GM20000 (cell line): ENCODE measurements at places on chromosomes 6 and 20.

DNA sequence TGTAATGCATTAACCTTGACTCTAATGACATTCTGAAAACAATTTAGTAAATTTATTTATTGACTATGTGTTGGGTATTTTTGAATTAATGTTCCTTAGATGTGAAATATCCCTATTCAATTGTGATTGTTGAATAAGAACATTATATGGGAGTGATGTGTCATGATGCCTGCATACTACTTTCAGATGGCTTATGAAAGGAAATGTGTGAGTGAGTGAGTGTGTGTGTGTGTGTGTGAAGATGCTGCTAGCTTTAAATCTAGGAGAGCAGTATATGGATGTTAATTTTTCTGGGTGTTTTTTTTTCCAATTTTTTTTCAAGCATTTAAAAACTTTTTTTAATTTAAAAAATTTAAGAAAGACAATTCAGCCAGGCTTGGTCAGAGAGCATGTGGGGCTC is 32.5 kb upstream of the NT5E start:
- DNase-seq: no peak

- no peak for DNase-seq
These were observed 429.9 kb upstream of the ARID1B start for GRCh38 chr6:156347246-156347645.

DNA sequence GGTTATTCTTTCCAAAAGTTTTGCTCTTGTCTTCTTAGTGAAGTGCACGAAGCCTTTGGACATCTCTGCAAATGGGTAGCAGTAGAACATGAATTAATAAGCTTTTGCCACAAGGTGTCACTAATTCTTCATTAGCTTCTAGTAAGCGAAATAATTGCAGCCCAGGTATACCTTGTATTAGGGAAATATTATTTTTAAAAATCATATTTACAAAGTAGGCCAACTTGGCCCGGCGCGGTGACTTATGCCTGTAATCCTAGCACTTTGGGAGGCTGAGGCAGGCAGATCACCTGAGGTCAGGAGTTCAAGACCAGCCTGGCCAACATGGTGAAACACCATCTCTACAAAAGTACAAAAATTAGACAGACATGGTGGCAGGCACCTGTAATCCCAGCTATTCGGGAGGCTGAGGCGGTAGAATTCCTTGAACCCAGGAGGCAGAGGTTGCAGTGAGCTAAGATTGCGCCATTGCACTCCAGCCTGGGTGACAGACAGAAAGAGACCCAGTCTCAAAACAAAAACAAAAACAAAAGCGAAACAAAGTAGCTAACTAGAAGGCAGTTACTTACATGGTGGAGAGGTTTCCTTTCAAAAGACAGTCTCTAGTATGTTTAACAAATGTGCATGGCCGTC is 8.8 kb upstream of the RSPH3 start:
- peak; percentile 52 for DNase-seq

DNA sequence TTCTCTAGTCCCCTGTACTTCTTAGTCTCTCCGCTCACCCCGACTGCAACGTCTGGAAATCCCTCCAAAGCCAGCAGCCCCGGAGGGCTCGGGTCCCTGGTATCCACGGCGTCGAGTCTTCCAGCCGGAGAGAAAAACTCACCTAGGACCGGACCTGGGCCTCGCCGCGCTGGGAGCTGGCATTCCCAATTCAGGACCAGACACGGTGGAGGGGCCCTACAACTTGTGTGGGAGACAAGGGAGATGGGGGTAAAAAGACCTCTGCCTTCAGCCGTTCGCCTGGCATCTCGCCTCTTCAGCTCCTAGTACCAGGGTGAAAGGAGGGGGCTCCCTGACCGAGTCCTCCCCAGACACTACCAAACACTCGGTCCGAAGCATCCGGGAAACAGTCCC is 64.3 kb downstream of the GPX5 start:
- no peak for DNase-seq

- DNase-seq: no peak
These were observed 56.8 kb downstream of the PREP start for GRCh38 chr6:105346052-105346451.

DNA sequence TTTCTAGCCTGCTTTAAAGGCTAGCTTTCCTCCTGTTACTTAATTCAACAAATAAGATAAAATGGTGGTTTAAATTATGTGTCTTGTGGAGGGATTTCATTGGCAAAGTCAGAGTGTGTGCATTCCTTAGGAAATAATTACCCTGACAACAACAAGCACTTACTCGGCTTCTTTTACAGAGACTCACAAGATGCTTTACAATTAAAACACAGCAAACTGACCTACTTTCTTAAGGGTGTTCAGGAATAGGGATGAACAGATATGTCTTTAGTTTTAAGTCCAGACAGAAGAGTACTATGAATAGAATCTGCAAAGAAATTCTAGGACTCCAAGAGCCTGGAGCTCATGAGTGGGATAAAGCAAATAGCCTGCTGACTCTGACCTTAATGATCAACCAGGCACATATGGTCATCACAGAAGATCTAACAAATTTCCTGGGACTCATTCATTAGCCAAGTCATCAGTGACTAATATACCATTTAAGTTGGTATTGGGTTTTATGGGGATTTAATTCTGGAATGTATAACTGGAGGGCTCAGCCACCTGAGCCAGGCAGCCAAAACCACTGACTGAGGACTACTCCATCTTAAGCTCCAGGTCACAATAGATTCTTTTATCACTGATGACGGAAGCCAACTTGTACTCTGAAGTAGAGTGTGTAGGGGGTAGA is 161.8 kb upstream of the RIMS1 start:
- no peak for DNase-seq

DNA sequence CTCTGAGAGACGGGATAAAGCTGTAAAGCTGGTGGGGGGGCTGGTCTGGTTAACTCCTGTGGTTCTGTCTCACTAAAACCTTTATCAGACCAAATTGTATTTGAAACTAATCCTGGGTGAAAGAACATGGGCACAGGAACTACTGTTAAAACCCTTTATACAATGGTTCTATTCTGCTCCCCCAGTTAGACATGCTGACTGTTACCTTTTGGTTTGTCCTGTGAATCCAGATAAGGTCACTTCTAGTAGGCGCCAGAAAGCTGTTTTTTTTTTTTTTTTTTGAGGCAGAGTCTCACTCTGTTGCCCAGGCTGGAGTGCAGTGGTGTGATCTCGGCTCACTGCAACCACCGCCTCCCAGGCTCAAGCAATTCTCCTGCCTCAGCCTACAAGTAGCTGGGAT is 29.7 kb downstream of the GSTA4 start:
- no peak for DNase-seq

DNA sequence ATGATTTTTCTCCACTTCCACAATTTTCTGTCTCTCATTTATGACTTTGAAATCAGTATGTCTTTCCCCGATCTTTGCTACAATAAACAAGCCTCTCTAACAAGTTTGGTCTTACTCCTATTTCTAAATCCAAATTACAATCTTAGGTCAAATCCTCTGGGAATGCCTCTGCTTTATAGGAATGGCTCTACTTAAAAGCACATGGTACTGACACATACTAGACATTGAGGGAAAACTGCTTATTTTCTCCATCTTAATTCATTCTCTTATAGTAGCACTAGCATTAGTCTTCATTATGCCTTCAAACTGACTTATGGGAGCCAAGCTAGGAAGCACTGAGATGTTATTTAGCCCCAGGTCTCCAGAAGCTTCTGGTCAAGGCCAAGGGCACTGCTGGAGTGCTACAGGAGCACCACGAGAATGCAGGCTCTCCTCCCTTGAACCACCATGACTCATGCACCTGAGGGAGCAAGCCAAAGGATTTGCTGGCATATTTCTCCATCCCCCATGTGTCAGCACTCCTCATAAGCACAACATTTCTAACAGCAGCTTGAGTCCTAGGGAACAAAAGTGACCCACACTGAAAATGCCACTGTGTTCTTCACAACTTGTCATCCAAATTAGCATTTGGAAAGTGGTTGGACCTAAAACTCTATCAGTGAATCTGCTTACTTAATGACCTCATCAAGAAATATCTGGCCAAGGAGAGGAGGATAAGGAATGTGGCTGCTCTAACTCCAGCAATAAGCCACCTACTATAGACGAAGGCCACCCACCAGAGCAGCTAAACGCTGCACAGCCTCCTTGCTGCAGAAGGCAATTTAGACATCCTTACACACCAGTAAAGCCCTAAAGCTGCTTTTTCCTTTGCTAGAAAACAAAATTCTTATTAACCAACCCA is 156.8 kb upstream of the KCNQ5 start:
- no peak for DNase-seq

- no peak for DNase-seq
These were observed 11.8 kb upstream of the BPIFB6 start for GRCh38 chr20:33019465-33020277.

DNA sequence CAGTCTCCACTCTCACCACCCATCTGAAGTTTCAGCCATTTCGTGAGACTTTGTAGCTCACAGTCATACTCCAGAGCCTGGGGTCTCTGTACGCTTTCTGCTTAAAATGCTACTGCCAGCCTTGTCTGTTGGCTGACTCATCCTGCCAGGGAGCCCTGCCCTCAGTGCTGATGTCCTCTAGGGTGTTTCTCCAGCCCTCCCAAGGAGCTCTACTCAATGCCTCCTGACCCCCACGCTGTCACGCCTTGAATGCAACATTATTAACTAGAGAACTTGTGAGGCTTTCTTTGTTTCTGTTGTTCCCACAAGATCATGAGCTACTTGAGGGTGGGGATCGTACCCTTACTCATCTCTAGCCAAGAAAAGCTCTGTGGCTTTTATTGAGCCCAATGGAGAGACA is 20.1 kb downstream of the KIF16B start:
- no peak for DNase-seq

DNA sequence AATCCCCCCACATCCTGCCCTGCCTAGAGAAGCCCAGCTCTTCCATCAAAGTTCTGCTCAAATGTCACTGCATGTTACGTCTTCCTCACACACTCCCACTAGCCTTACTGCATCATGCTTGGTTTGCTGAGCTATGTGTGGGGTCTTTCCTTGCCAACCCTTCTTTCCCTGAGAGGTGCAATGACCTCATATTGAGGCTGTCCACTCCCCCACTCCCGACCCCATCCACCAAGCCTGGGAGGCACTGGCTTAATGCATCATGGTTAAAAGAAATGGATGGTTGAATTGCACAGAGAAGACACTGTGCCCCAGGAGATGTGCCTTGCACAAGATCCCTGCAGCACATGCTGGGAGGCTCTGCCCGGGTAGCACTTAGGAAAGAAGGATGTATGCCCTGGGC is 7.7 kb upstream of the IRF4 start:
- no peak for DNase-seq

- no peak for DNase-seq
These were observed 21.9 kb upstream of the CDH4 start for GRCh38 chr20:61230166-61230565.

DNA sequence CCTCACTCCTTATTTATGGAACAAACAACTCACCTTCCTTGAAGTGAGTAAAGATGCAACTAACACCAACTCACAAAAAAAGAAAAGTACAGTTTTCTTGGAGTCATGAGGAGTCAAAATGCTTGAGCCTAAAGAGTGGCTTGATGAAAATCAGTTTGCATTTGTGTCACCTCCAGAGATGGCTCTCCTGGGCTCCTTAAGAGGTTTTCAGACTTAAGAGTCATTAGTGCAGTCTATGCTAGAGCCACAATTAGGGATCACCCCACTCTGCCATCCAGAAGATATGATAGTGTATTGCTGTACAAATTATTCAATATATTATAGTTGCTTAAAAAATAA is 11.9 kb upstream of the SNX9 start:
- no peak for DNase-seq

DNA sequence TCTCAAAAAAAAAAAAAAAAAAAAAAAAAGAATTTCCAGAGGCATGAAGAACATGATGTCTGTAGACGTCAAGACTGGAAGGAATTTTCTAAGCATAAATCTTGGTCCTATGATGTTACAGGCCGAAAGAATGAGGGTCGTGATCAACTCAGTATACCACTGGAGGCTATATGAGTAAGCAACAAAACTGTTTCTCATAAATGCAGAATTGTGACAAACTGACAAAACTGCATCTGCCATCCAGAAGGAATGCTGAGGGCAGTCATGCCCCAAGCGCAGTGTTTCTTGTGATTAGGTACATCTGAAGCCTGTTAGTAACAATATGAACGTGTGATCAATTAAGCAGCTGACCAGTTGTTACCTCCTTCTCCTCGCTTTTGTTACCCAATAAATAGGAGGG is 43.5 kb upstream of the ADGRG6 start:
- DNase-seq: no peak

- no peak for DNase-seq
These were observed 28.5 kb upstream of the CCR6 start for GRCh38 chr6:167094436-167094819.

GRCh38 chr20:34817072-34817471 is 8.4 kb downstream of the NCOA6 start:
- no peak for DNase-seq

GRCh38 chr20:12969071-12969669 is 39.6 kb upstream of the SPTLC3 start:
- no peak for DNase-seq

DNA sequence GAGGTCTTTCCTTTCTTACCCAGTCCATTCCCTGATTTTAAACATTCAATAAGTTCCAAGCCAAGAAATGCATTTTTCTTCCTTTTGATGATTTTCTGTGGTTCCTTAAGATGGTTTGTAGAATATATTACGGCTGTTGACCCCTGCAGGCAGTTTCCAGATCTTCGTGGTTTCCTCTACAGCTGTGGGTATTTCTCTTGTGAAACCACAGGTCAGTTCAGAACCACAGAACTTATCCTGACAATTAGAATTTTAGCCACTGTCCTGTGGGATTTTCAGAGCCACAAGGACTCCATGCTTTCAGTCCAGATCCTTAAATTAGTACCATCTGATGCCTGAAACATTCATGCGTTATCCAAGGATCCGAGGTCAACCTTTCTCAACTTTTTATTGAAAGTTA is 29.7 kb upstream of the EXOC2 start:
- DNase-seq: no peak

GRCh38 chr20:7470912-7471311 is 469.3 kb downstream of the HAO1 start:
- no peak for DNase-seq

GRCh38 chr6:56246881-56247653 is at the start of gene COL21A1:
TSS of gene COL21A1 (minus strand) at chr6:56247580. CDS start at chr6:56182618, 64,962 bp downstream.
- DNase-seq: no peak

GRCh38 chr6:106247733-106248132 is 77.8 kb downstream of the ATG5 start:
- DNase-seq: no peak

DNA sequence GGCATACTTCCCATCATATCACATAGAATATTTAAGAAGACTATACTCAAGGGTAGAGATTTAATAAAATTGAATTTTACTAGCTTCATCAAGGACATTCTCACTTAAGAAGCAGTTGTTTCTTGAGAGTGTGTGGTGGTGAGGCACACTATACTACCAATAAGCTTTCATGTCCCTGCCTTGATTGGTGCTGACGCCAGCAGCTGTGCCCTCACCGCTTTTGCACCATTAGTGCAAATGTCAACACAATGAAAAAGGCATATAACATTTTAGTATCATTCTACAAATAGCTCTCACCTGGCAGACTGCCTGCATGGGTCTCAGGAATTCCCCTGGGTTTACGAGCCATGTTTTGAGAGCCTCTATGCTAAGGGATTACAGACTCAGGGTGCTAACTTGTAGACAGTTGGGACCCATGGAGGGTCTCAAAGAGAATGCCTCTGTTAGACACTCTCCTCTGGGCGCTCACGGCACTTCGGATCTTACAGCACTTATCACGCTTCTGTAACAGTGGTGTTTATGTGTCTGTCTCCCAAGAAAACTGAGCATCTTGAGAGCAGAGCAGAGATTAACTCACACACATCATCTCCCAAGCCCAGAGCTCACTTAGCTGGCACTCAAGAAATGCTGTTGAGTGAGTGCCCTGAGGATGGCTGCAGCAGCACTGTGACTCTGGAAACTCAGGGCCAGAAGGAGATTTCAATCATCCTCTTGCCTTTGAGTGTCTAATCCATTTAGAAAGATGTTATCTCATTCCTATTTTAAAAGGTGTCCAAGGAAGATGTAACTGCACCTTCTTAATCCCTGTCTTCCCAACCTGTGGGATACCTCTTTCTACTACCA is 143.3 kb upstream of the GPR6 start:
- DNase-seq: no peak
